ENCODE measurements at places on chromosomes 2 and 18. TPM values are rescaled to one million over a fixed set of nuclear protein-coding genes. Genes with fewer than 3 reads are reported as not detected.

The IRS1 gene
- 10.6 TPM for total RNA-seq

The SLC9A4 gene
- not detected for total RNA-seq

The CFLAR gene
- total RNA-seq = 316 TPM

DNA sequence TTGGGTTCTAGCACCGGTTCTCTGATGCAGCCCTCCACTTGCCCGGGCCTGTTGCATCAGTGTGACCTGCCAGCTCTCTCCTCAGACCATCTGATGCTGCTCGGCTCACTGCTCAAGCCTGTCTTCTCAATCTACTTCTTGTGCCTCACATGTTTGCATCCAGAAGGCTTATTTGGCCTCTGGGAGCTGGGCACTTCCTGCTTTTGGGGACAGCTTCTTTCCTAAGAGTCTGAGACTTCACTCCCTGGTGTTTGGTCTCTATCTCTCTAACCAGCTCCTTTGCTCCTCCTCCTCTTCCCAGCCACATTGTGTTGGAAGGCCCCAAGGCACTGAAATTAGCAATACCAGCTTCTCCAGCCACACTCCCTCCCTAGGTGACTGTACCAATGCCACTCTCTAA is 212.8 kb downstream of the CDCA7 start:
- DNase-seq = no peak

- DNase-seq = peak; percentile 39
Observed at GRCh38 chr2:120430501-120430830, 84.5 kb downstream of the INHBB start.

- DNase-seq = no peak
Observed at GRCh38 chr18:49668574-49669275, 106.9 kb downstream of the LIPG start.

GRCh38 chr18:50847192-50847591 is 27.4 kb upstream of the MRO start:
- DNase-seq = no peak

DNA sequence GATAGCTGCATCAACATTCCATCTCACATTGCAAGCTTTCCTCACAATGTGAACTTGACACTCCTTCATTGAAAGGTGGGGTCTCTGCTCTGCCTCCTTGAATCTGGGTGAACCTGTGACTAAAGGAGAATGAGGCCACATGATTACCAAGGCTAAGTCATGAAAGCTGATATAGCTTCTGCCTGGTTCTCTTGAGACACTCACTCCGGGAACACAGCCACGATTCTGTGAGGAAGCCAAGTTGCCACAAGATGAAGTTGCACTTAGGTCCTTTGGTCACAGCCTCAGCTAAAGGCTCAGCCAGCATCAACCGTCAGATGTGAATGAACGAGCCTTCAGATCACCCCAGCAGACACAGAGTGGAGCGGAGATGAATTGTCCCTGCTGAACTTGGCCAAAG is 94.7 kb upstream of the FAM136A start:
- no peak for DNase-seq

GRCh38 chr2:172372436-172372835 is 55.0 kb upstream of the ITGA6 start:
- no peak for DNase-seq

Measured in upper lobe of right lung (tissue), 1 donor.